CD4-positive, alpha-beta T cell treated with Interleukin-10 for 1 hour (primary cell): ENCODE measurements at places on chromosomes 16 and 17.

GRCh38 chr17:28925912-28926365 lies 23.1 kb upstream of the DHRS13 start:
- DNase-seq = peak; percentile 89

GRCh38 chr17:2171702-2172076 lies 116.8 kb downstream of the HIC1 start:
- DNase-seq = no peak

DNA sequence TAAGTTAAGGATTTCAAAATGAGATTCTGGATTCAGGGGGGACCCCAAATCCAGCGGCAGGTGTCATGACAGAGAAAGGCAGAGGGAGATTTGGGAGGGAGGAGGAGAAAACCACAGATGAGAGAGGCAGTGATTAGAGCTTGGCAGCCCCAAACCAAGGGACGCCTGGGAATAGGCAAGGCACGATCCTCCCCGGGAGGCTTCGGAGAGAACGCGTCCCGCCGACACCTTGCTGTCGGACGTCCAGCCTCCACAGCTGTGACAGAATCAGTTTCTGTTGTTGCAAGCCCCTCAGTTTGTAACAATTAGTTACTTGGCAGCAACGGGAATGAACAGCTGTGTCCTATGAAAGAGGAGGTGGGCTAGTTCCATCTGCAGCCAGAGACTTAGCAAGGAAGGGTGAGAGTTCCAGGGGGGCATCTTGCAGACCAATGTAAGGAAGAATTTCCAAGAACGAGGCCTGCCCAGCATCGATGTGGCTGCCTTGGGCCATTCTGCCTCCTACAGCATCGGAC lies 110.7 kb upstream of the SDK2 start:
- no peak for DNase-seq

GRCh38 chr17:30969989-30970830 lies 629 bp upstream of the RNF135 start:
- no peak for DNase-seq

GRCh38 chr17:50350733-50351132 lies 4.8 kb downstream of the XYLT2 start:
- no peak for DNase-seq

GRCh38 chr17:45115871-45116270 lies 16.4 kb downstream of the PLCD3 start:
- DNase-seq = no peak

GRCh38 chr17:66469088-66469442 lies 166.7 kb downstream of the PRKCA start:
- no peak for DNase-seq

DNA sequence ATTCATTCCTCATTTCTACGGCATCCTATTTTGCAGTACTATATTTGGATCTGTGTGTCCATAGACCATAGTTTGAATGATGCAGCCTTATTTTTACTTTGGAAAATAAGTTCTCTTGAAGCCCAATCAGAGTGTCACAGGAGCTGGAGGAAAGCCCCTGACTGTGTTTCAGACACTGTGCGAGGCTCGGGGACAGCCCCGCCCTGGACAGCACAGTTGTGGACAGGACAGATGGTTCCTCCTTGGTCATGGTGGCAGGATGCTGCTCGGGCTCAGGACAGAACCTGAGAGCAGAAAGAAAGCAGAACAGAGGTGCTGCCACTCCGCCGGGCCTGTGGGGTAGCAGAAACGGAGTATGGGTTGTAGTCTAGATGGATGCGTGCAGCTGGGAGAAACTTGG lies 22.9 kb downstream of the BANP start:
- DNase-seq = no peak

- DNase-seq = no peak
Measured at GRCh38 chr17:5003214-5003867, 5.6 kb downstream of the KIF1C start.

DNA sequence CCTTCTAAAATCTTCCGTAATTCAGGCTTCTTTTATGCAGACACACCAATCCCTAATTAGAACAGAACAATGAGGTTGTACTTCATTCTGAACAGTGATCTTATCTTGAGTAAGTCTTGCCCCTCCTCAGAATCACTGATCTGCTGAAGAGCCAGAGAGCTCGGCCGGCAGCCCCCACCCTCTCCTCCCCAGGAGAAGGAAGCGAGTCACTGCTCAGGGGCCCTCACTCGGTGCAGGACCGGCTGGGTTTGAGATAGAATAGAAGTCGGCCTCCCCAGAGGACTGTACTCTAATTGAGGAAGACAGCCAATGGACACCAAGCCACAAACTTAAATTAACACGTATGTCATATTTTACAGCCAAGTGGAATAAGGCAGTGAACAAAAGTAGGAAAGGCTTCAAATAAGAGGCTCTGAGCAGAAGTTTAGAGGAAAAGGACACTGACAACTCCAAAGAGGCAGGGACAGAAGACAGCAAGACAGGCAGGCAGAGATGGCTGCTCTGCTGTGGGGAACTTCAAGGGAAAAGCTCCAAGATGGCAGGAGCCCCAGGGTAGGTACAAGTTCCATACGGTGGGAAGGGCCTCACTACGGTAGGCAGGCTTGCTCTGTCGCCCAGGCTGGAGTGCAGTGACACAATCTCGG lies 18.6 kb downstream of the CREBBP start:
- no peak for DNase-seq

- DNase-seq = no peak
Measured at GRCh38 chr17:38918129-38918913, 7.1 kb upstream of the LASP1NB start.

- DNase-seq = peak; percentile 45
Measured at GRCh38 chr16:3819746-3820724, 60.5 kb downstream of the CREBBP start.

GRCh38 chr17:66165537-66166123 lies 26.3 kb downstream of the CEP112 start:
- DNase-seq = peak; percentile 64

- DNase-seq = no peak
Measured at GRCh38 chr17:16932156-16932555, 39.8 kb downstream of the TNFRSF13B start.

DNA sequence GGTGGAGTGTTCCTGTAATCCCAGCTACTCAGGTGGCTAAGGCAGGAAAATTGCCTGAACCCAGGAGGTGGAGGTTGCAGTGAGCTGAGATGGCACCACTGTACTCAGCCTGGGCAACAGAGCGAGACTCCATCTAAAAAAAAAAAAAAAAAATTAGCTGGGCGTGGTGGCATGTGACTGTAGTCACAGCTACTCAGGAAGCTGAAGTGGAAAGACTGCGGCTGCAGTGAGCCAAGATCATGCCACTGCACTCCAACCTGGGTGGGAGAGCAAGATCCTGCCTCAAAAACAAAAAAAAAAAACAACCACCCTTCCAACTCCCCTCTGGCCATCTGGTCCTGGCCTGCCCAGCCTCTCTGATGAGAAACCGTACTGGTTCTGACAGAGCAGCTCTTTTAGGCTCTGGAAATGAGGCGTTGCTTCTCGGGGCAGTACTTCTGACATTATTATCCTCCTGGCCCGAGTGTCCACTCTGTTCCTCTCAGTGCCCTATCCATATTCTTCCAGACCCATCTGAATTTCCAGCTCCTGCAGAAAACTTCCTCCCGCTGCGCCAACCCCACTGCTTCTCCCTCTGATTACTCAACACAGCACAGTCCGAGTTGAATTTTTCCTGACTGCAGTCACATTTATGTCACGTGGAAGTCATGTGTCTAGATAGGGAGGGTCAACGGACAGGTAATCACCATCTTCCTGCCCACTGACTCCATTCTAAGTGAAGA lies 13.3 kb downstream of the GGA2 start:
- no peak for DNase-seq

DNA sequence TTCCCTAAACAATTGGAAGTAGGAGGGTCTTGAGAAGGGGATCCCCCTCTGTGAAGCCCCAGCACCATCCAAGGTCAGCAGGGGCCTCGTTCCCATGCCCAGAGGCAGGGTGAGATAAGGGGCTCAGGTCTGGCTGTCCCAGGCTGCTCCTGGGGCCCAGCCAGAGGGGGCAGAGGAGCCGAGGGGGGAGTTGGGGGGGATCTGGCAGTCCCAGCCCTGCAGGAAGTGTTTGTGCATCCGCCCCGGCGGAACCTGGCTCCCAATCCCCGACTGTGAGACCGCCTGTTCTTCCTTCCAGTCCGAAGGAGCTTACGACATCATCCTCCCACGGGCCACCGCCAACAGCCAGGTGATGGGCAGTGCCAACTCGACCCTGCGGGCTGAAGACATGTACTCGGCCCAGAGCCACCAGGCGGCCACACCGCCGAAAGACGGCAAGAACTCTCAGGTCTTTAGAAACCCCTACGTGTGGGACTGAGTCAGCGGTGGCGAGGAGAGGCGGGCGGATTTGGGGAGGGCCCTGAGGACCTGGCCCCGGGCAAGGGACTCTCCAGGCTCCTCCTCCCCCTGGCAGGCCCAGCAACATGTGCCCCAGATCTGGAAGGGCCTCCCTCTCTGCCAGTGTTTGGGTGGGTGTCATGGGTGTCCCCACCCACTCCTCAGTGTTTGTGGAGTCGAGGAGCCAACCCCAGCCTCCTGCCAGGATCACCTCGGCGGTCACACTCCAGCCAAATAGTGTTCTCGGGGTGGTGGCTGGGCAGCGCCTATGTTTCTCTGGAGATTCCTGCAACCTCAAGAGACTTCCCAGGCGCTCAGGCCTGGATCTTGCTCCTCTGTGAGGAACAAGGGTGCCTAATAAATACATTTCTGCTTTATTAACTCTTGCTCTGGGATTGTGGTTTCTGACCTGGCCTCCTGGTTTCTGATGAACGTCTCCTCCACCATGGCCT lies 14.9 kb downstream of the GPRC5C start:
- no peak for DNase-seq

DNA sequence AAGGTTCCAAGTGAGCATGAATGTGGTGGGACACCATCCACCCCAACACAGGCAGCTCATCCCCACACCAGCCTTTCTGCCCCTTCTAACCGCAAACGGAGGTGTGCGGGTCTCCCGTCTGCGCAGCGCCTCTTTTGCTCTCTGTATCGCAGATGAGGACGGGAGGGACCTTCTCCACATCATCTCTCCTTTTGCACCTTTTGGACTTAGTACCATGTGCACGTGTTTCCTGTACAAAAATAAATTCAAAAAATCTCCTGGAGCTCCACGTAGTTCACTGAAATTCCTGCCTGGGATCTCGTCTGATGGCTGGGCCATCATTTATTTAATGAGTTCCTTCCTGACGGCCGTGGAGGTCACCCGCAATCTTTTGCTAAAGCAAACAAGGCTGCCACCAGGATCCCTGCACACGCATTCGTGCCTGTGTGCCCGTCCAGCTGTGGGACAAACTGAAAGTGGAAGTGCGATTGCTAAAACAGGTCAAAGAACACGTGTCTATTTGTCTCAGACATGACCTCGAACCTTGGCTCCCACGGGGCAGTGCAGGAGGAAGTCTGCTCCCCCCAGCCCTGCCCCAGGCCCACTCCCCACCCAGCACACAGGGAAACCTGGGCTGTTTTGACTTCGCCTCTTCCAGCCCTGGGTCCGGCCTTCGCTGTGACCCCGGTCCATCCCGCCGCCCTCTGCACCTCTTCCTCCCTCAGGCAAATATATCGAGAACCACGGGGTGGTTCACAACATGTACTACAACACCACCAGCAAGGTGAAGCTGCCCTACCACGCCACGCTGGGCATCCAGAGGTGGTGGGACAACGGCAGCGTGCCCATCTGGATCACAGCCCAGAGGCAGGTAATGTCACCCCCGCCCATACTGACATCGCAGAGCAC lies 2.3 kb downstream of the ENPP7 start:
- peak; percentile 53 for DNase-seq

DNA sequence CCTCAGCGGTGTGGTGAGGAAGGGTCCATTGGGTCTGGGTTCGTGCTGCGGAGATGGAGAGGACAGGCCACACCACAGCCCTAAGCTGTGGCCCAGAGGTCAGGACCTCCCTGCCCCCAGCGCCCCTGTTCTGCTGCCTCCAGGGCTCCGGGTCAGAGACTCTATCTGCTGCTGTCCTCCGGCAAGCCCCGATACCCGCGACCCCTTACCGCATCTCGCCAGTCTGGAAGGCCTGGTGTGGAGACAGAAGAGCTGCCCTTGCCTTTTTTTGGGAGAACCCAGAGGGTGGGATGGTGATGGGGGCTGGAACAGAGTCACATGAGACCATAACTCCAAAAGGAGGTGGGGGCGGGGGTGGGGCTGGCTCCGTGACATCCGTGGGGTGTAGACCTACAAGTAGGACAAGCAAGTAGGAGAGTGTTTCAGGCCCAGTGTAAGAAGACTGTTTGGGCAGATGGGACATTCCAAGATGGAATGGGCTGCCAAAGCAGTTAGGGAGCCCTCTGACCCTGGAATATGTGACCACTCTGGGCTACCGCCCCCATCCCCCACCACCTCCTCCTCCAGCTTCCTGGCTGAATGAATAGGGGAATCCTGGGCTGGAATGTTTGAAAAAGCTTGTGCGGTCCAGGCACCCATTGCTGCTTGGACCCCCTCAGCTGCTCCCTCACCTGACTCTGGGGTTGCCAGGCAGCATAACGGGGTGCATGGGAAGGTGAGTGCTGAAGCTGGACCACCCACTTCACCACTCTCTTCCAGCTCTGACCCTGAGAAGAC lies 1.4 kb downstream of the XYLT2 start:
- no peak for DNase-seq

DNA sequence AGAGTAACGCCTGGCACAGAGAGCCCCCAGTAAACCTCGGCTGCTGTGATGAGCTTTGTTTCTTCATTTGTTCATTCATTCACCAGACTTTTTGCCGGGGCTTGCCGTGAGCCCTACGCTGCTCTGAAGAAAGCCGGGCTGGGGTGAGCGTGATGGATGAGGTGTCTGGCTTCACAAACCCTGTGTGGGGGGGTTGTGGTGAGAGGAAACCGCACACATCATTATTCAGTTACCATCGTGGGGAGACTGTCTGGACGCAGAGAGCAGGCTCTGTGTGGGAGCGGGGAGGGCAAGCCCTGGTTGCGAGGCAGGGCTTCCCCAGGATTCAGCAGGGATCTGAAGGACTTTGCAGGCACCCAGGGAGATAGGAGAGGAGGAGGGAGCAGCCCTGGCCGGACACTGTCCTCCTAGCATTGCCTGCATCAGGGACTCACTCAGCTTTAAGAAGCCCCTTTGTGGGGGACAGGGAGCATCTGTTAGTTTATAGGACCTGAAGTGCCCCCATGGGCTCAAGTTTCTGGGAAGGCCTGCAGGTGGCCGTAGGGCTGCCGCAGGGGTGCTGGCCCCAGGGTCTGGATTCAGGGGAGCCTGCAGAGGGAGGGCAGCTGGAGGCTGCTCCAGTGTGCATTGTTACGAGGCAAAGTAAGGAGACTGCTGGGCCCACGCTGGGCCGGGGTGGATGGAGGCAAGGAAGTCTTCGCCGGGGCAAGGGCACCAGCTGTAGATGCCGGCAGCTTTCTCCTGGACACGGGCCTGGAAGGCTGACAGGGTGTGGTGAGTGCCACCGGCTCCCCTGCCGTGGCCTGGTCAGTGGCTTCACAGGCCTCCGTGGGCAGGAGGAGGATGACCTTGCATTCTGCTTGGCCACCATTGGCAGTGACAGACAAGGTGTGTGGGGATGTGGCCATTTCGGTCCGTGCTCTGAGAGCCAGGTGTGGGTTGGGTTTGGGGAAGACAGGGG lies 334.5 kb downstream of the SEC14L1 start:
- peak; percentile 72 for DNase-seq

DNA sequence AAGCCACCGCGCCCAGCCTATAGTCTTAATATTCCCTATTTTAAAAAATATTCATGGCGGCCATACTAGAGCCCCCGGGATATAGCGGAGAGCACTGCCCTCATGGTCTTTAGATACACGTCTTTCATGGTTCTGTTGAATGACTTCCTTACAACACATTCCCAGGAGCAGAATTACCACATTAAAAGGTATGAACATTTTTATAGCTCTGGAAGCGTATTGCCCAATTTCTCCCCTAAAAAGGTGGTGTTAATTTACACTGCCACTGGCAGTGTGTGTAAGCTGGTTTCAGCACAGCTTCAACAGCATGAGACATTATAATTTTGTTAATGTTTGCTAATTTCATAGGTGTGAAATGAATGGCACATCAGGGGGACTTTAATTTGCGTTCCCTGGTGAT lies 19.0 kb downstream of the C17orf100 start:
- DNase-seq = no peak

GRCh38 chr17:67625971-67626370 lies 91.8 kb upstream of the NOL11 start:
- no peak for DNase-seq
